ENCODE measurements at places on chromosomes 16 and 17.

DNA sequence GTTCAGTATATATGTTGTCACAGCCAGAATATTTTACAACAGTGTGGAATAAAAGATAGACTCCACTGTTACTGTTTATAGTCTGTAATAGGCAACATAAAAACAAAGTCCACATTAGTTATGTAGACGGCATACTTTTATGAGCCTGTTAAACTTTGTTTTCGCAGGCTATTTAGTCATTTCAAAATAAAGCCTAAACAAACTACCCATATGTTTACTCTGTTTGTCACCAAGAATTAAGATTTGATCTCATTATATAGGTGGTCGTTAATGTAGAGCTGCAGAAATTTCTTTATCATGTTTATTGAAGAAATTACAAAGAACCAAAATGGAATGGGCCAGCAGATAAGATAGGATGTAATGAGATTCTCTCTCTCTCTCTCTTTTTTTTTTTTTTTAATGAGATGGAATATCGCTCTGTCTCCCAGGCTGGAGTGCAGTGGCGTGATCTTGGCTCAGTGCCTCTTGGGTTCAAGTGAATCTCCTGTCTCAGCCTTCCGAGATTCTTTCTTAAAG, 943.8 kb upstream of the SOX9 start:
- DNase-seq, result no peak

GRCh38 chr17:50956750-50957523, 90.8 kb upstream of the TOB1 start:
- DNase-seq, result peak; percentile 67

DNA sequence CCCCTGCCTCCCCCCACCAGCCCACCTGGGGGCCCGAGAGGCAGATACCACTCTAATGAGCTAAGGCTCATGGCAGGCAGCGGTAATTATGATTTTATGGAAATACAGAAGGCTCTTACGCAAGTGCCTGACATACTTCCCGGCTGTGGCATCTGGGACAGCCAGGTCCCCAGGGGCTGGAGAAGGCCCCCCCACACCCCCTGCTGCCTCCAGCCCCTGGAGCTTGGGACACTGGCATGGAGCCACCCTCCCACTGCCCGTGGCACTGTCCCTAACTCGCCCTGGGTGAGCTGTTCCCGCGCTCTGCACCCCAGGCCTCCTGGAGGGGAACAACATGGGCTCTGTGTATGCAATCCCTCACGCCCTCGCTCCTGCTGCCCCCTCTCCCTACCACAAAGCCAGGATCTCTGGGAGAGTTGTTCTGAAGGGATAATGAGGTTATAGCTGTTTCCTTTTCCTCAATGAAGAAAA, 5.4 kb upstream of the STAC2 start:
- no peak for DNase-seq

GRCh38 chr16:50696575-50697420, 3.4 kb downstream of the NOD2 start:
- no peak for DNase-seq

- DNase-seq, result no peak
Measured at GRCh38 chr16:56362706-56363105, 62.6 kb downstream of the AMFR start.

DNA sequence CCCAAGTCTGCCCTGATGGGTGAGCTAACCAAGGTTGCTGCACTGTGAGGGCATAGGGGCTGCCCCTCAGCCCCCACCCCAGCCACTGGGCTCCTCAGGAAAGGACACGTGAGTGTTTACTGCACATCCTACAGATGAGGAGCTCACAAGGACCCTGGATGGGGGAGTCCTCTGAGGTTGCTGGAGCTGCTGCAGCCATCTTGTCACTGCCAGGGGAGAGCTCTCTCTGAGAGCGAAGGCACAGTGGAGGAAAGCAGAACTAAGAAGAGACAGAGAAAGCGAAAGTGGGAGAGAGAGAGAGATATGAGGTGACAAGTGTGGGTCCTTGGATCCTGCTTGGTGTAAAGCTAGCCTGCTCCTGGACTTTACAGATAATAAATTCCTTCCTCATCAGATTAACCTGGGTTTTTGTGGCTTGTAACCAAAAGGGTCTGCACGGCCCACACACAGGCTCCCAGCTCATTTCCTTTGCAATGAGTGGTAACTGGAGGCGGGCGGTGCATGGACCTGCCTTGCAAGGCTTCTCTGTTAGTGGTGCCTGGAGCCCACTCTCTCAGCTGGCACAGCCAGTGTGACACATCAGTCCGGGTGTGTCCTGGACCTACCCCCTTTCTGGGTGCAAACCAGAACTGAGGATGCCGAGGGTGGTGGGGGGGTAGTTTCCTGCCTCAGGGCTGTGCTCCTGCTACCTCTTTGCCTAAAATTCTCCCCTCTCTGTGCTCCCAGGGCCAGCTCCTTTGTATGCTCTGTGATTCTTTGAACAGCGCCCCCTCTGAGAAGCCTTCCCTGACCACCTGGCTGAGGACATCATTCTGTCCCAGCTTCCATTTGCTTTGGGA, 14.2 kb downstream of the SNX20 start:
- peak; percentile 50 for DNase-seq

DNA sequence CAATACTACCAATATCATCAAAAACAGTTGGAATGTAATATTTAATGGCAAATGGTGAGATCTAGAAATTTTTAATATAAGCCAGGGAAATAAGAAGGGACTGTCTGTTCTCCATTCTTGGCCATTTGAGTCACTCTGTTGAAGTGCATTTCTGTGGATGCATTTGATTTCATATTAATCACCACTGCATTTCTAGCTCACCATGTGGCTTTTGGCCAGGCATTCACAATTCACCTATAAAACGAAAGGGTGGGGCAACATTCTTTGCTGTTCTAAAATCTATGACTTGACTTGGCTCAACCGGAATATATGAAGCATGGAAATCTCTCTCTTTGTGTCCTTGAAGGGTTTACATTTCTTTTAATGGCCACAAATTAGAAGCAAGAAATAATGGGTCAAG, 483.0 kb downstream of the SLC39A11 start:
- no peak for DNase-seq

GRCh38 chr17:7479213-7480088, at the start of gene ZBTB4:
ZBTB4 (minus strand) TSS chr17:7479631; CDS start chr17:7466801, 12,830 bp downstream.
- DNase-seq, result peak; percentile 72

DNA sequence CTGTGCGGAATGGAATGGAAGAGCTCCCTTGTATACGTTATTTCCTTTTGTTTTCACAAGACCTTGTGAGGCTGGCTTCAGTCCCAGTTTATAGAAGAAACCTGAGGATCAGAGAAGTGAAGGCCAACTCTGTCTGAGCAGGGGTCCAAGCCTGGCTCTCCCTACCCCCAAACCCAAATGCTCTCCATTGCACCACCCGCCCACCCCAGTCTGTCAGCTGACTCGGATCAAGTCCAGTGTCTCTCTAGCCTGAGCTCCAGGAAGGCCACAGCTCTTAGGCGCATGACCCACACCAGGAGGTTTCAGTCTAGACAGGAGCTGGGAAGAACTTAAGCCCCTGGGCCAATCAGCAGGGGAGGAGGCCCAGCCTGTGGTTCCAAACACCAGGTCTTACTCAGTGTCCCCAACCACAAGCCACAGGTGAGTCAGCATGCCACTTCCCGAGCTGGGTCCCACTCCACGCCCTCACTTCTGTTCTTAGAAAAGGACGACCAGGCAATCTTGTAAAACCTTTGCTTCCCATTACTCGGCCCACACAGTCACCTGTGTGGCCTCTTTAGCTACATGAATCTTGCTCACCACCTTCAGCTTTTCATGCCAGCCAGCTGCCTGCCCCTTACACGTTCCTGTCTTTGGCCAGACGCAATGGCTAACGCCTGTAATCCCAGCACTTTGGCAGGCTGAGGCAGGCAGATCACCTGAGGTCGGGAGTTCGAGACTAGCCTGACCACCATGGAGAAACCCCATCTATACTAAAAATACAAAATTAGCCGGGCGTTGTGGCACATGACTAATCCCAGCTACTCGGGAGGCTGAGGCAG, 27.8 kb downstream of the TK2 start:
- DNase-seq, result peak; percentile 93

DNA sequence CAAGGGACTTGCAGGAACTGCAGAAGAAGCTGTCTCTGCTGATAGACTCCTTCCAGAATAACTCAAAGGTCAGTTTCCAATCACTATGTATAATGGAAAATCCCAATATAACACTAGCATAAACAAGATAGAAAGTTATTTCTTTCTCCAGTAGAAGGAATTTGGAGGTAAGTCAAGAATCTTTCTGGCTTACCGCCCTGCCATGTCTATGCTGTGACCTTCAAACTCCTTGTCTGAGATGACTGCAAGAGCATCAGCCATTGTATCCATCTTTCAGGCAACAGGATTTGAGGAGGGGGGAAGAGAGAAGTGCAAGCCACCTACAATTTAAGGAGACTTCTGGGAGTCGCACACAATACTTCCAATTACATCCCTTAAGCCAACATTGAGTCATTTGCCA, 2.7 kb downstream of the LDAF1 start:
- DNase-seq, result no peak

- no peak for DNase-seq
Measured at GRCh38 chr17:71703701-71704100, 417.1 kb upstream of the SOX9 start.

DNA sequence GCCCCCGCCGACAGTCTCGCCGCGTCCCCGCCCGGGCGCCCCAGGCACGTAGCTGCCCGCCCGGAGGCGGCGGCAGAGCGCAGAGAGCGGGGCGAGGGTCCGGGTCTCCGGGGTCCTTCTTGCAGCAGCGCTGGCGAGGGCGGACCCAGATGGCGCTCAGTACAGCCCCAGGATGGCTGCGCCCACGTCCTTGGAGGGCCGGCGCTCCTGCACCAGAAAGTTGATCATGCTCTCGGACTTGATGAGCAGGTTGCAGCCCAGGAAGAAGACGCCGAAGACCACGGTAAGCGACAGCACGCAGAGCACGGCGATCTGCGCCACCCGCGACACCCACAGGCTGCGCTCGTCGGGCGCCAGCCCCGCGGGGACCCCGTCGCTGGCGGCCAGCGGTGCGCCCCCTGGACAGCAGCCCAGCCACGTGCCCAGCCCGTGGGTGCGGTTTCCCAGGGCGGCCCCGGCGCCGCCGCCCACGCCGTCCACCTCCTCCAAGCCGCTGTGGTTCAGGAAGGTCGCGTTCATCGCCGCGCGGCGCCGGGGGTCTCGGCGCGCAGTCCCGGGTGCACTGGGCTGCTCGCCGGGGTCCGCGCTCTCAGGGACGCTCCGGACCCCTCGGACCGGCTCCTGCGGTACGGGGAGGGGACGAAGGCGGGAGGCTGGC, 435 bp downstream of the RPRML start:
- no peak for DNase-seq

DNA sequence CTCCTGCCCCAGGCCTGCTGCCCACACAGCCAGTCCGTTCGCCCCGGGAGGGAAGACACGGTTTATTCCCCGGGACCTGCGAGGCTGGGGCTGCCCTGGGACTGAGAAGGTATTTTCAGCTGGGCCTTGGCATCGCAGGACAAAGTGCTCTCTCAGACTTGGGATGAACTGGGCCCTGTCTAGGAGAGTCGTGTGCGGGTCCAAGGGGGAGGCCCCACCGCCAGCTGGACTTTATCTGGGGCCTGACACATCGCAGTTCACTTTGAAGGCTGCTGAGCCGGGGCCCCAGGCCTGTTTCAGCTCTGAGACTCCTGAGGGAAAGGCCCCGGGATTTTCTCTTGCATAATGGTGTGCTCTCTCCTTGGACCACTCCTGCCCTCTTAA, 6.8 kb downstream of the CRISPLD2 start:
- DNase-seq, result no peak

DNA sequence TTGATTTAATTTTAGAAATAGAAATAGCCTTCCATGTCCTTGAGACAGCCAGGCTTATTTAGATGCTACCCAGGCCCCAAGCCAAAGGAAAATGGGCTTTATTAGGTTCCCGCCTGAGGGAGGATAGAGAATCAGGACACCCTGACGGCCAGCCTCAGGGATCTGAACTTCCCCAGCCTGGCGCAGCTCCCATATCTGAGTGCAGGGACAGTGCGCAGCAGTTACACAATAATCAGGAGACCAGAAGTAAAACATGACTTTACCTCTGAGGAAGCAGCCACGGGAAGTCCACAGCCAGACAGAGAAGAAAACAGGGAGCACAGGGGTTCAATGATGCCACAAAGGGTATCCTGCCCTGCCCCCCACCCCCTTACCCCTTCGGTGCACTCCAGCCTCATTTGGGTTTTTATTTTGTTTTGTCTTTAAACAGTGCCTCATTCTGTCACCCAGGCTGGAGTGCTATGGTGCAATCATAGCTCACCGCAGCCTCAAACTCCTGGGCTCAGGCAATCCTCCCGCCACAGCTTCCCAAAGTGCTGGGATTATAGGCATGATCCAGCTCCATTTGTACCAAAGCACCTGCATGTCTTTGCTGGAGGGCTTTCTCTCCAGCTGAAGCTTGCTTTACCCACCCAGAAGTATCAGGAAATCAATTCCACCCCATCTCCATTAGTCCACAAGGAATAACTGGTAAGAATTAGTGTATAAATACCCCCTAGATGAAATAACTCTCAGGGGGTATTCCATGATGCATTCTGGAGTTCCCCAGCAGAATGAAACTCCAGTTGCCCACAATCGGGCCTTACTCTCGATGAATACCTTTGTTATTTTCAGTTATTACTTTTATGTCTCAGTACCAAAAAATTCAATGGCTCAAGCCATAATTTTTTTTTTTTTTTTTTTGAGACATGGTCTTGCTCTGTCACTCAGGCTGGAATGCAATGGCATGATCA, 21.9 kb downstream of the ORC6 start:
- DNase-seq, result no peak

- DNase-seq, result peak; percentile 20
Measured at GRCh38 chr17:32266389-32267301, 1.0 kb downstream of the RHBDL3 start.

DNA sequence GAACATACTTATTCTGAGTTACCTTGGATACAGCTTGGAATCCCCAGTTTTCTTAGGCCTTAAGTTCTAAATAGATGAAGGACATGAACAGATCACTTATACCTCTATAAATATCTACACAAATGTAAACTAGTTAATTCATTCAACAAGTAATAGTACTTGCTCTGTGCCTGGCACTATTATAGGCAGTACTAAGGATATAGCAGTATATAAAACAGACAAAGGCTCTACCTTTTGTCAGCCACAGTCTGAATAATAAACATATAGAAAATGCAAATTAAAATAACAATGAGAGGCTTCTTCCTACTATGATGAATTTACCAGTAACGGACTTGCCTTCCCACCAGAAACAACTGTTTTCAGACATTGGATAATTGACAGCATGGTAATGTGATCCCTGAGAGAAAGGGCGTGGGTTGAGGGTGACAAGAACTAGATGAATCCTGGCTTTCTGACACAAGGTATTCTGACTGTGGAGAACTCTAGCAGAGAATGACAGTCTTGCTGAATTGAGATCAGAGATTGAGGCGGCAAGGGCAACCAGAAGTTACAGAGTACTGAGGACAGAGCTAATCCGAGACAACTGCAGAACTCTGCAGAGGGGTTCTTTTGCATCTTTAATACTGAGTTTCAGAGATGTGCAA, 170.5 kb downstream of the TANC2 start:
- no peak for DNase-seq
